Foreskin keratinocyte (primary cell): ENCODE measurements at places on chromosomes 7 and 10.

GRCh38 chr10:48670978-48671913, 13.4 kb upstream of the WDFY4 start:
- DNase-seq = no peak

DNA sequence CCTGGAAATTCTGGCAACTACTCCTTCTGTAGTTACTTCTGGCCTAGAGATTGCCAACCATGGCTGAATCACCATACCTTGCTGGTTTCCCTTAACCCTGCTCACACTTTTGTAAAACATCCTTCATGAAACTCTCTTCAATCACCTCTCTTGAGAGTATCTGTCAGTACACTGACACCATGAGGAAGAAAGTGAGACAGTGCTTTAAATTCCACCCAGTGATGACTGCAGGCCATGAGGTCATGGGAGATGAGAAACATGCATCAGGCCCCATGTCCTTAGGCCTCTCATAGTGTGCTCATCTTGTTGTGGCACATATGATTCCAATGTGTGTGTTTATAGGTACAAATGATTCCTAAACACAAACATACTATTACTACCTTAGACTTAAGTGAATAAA, 24.6 kb upstream of the NAMPT start:
- peak; percentile 33 for DNase-seq

DNA sequence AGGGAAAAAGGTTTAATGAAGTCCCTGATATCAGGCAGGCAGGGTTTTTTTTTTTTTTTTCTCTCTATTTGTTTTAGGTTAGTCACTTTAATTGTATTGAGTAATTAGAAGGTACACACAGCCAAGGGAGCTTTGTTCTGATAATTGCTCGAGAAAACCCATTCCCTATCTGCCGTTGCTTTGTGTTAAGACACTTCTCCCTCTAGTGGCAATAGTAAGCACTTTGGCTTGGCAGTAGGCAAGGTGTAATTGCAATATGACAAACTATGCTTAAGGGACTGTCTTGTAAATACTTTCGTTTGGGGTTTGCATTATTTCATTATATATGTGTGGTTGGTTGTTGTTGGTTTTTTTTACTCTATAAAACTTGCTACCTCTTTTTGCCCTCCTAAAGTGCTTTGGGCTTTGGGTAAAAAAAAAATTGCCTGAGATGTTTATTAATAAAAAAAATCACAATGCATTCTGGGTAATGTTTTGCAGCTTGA, 113.4 kb downstream of the BTRC start:
- DNase-seq = peak; percentile 47

DNA sequence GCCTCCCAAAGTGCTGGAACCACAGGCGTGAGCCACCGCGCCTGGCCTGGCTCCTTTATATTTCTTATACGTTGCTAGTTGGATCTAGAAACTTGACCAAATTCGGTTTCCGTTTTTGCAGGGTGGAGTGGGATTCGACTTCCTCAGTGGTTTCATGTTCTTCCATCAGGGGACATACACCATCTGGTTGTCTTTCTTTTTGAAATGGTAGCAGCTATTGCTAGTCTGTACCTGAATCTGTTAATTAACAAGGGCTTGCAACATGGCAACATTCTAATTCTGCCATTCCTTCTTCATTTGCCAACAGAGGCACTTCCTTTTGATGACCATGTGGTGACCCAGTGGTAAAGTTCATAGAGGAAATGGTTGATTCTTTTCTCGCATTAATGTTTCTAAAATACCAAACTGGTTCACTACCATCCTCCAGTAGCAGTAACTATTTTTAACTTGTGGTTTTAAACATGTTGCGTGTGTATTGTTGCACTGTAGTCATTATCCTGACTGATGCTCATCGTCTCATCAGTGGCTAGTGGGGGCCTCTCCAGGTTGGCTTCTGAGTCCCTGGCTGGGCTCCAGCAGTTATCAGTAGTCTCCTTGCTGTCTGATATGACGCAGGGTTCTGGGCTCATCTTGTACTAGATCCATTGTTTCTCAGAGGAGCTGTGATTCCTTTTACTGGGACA, 159.2 kb downstream of the RGS10 start:
- no peak for DNase-seq

DNA sequence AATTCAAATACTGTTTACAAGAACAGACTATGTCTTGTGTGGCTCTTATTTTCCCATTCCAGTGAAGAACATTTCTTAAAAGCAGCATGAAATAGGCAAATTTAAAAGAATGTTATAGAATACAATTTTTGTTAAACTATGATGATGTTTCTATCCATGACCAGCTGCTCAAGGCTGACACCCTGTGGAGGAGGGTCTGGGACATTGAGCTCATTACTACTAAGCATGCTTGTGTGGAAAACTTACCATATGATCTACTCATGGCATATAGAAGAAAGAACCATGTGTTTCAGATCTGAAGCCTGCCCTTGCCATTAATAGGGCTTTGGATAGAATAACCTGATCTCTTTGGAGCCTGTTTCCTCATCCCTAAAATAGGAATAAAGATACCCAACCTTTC, 125.0 kb downstream of the FOXP2 start:
- peak; percentile 22 for DNase-seq

DNA sequence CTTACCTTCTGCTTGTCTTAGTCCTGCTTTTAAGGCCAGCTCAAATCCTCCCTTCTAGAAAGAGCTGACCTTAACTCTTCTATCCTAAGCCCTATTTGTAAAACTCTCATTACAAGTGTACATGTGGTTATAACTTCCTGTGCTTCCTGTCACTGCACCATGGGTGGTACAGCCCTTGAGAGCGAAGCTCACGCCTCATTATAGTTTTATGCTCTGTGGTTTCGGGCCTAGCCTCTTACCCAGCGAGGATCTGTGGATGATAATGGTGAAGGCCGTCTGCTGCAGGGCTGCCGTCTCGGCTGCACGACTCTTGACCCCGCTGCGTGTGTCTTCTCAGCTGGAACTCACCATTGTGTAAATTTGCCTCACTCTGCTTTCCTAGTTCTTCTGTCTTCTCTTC, 74.6 kb downstream of the CUL1 start:
- DNase-seq = no peak

DNA sequence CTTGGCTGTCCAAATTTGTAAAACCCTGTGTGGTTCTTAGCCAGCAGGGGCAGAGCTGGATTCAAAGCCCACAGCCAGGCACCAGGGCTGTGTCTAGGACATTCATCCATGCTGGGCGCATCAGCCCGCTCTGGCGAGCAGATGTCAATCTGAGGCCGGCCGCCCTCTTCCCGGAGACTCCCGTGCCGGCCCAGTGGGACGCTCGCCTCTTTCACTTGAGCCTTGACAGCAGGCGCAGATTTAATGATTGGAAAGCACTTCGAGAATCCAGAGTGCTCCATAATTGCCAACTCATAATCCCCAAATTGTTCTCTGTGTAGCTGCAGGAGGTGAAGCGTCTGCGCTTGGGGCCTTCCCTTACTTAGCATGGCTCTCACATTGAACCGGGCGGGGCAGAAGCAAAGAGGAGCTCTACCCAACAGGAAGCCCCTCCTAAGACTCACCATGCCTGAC, 36.7 kb downstream of the SLIT1 start:
- no peak for DNase-seq

DNA sequence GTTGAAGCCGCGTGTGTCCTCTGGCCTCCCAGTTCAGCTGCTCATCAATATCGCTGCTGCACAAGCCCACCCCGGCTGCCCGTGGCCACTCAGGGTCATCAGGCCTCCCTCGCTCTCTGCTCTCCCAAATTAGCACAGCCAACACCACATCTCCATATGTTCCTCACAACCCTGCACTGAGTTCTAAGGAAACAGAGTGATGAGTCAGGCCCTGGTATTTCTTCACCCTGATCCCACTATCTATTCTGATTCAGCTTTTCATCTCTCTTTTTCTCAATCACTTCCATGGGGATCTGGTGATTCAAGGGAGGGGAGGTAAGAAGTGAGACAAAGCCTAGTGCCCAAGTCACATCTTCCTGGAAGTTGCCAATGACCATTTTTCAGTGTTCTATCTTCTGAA, 23.8 kb downstream of the CYTH3 start:
- no peak for DNase-seq

GRCh38 chr7:108003599-108003935, 606 bp upstream of the LAMB1 start:
- DNase-seq = no peak

DNA sequence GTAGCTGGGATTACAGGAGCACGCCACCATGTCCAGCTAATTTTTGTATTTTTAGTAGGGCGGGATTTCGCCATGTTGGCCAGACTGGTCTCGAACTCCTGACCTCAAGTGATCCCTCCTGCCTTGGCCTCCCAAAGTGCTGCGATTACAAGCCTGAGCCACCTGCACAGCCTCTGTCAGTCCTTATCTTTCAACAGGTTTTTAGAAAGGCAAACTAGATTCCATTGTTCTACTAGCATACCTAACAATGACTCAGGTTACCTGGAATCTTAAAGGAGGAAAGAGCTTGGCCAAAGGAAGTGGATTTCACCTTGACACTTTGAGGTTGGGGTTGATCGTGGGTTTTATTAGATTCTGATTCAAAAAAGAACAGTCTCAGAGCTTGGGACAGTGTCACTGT, 3.2 kb downstream of the ABCC2 start:
- DNase-seq = peak; percentile 72

GRCh38 chr10:63697956-63698786, 177.0 kb downstream of the REEP3 start:
- DNase-seq = no peak

- peak; percentile 91 for DNase-seq
Observed at GRCh38 chr7:43586251-43586900, 3.5 kb downstream of the STK17A start.
